H1 (cell line): ENCODE measurements at places on chromosomes 13 and 19. TPM values are rescaled to one million over a fixed set of nuclear protein-coding genes. Genes with fewer than 3 reads are reported as not detected.

DNA sequence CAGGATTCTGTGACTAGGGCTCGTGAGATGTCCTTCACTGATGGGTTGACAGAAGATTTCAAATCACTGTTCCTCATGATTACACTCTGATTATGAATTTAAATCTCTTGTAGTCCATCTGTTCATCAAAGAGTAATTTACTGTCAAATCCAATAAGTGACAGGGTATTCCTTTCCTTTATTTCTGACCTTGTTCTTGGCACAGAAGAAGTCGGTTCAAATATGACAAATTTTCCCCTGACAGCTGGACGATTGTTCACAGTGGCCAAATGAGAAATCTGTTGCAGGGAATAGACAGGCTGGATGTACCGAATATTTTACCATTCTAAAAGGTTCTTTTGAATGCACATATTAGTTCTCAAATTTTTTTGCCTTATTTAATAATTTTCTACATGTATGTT is 767.3 kb upstream of the GPC6 start:
- no peak for DNase-seq

GRCh38 chr19:36113894-36114720 is 568 bp downstream of the POLR2I start:
- DNase-seq: peak; percentile 65

- no peak for DNase-seq
Observed at GRCh38 chr13:112078216-112078615, 11.3 kb downstream of the SOX1 start.

DNA sequence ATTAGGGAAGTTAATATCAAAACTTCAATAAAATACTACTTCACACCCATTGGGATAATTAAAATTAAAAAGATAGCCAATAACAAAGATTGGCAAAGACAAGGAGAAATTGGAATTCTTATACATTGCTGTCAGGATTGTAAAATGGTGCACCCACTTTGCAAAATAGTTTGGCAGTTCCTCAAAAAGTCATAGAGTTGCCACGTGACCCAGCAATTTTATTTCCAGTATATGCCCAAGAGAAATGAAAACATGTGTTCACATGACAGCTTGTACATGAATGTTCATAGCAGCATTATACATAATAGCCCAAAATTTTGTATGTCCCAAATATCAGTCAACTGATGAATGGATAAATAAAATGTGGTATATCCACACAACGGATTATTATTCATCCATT is 3.3 kb downstream of the MBD3L1 start:
- no peak for DNase-seq

GRCh38 chr13:42215578-42216421 is 56.2 kb upstream of the AKAP11 start:
- DNase-seq: no peak

ZNF132 gene
- 0.86 and 0.89 TPM in 2 replicates for polyA plus RNA-seq

CCDC8 gene
- 4.9 and 6.6 TPM in 2 replicates for polyA plus RNA-seq

GFY gene
- 0.68 and 1.2 TPM in 2 replicates for polyA plus RNA-seq

ZNF723 gene
- polyA plus RNA-seq: not detected in 2 replicates

ZNF580 gene
- 12.0 and 25.4 TPM in 2 replicates for polyA plus RNA-seq
